ENCODE measurements at places on chromosomes 7 and 10. TPM values are rescaled to one million over a fixed set of nuclear protein-coding genes. Genes with fewer than 3 reads are reported as not detected.

Gene MPLKIP
- total RNA-seq = 38.8 TPM

Gene DTX2
- total RNA-seq = 40.1 TPM

Gene LIPM
- total RNA-seq = not detected

Gene TMEM176A
- not detected for total RNA-seq

Gene FAM25C
- not detected for total RNA-seq

Gene GIMAP5
- not detected for total RNA-seq

Gene HYCC1
- total RNA-seq = 18.9 TPM

Gene GIMAP4
- total RNA-seq = not detected

Gene IDI2
- not detected for total RNA-seq

Gene ARPC1B
- total RNA-seq = 293 TPM

Gene KLLN
- 0.66 TPM for total RNA-seq

Gene C7orf33
- total RNA-seq = not detected

Gene PPP1R3C
- total RNA-seq = 20.4 TPM

Gene CXCL12
- 0.14 TPM for total RNA-seq

Gene GRID2IP
- not detected for total RNA-seq
